ENCODE measurements at places on chromosomes 1 and 21. TPM values are rescaled to one million over a fixed set of nuclear protein-coding genes. Genes with fewer than 3 reads are reported as not detected.

DNA sequence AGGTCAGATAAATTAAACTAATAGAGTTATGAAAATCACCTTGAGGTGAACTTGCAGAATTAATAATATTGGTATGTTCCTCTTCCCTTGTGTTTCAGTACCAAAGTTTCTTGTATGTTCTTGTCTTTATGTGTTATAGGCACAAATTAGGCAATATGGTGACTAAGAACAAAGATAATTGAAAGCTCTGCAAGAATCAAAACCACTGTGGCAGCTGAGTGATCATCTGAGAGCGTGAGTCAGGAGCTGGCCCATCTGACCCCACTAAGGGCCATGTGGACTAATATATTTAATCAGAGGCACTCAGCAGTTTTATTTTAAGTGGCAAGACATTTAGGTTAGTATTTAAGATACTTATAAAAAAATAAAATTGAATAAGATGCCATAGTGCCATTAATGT is 12.8 kb upstream of the CASQ2 start:
- DNase-seq: no peak

BGLAP gene
- 0.67 TPM for total RNA-seq

GRCh38 chr1:195415584-195415983 is 1192.7 kb downstream of the KCNT2 start:
- no peak for DNase-seq

- DNase-seq: no peak
Observed at GRCh38 chr1:234437423-234438171, 41.4 kb downstream of the TARBP1 start.

Measured in Panc1 (cell line).